CD4-positive, alpha-beta T cell treated with Interferon alpha-2 for 1 hour (primary cell): ENCODE measurements at places on chromosomes 2 and 18.
A peak's percentile ranks its signal among the peaks of the same experiment; 100 is the strongest.

GRCh38 chr2:230269715-230270114 lies 44.2 kb downstream of the SP140 start:
- DNase-seq, result no peak

DNA sequence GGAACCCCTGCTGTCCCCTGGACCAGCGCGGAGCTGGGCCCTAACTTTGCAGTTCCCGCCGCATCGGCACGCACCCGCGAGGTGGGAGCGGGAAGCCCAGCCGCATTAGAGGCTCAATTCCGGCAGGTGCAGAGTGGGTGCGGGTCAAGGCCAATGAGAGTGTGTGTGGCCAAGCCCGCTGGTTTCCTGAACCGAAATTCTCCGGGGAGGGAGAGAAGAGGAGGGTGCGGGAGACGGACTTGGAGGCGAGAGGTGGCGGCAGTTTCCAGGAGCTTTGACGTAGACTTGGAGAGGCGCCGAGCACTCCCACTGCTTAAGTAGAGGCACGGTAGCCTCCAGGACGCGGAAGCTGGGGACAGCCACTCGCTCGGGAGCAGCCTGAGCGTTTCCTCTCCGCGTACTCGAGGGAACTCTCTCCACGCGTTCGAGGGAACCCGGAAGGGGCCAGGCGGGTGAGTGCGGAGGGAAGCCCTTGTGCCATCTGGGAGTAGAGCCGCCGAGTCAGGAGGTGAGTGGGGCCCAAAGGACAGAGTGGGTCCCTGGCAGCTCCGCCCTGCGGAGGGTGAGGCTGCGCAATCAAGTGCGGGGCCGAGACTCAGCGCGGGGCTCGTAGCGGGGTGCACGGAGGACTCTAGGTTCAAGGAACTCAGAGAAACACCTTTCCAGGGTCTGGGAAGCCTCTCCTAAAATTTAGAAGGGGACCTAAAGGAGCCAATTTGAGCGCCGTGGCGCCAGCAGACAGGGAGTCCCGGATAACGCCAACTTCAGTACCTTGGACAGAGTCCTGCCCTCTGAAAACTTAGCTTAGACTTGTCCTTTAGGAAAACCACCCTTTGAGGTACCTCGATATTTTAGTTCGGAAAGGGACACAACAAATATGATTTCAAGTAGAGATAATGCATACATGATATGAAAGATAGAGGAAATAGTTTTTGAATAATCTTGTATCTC lies at the start of gene FAM237A:
TSS of gene FAM237A (plus strand) at position 413 of the 951 bp plus-strand sequence. CDS start 1,750 bp downstream, outside the sequence.
- no peak for DNase-seq

DNA sequence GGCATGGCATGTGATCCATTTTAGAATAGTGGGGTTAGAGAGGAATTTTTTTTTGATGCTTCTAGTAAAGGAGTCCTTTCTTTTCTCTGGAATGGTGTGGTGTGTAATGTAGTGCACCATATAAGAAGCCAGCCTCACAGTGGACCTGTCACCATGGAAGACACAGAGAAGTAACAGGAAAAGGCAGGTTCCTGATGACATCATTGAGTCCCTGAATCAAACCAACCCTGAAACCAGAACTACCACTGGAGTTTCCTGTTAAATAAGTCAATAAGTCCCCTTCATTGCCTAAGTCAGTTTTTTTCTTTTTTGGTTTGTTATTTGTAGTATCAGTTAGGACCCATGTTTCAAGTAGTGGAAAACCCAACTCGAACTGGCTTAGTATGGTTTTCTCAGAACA lies 11.9 kb downstream of the ADCYAP1 start:
- no peak for DNase-seq

- DNase-seq, result peak; percentile 65
Measured at GRCh38 chr2:102301867-102302362, 9.4 kb upstream of the IL1RL1 start.

- no peak for DNase-seq
Measured at GRCh38 chr18:55328301-55328700, 259.7 kb downstream of the TCF4 start.

- DNase-seq, result no peak
Measured at GRCh38 chr2:233080836-233081229, 20.7 kb downstream of the INPP5D start.

GRCh38 chr2:3847397-3848052 lies 144.2 kb downstream of the DCDC2C start:
- DNase-seq, result no peak

- DNase-seq, result no peak
Measured at GRCh38 chr2:11140492-11140891, 14.8 kb upstream of the SLC66A3 start.
